ENCODE measurements at places on chromosomes 3 and 15.

DNA sequence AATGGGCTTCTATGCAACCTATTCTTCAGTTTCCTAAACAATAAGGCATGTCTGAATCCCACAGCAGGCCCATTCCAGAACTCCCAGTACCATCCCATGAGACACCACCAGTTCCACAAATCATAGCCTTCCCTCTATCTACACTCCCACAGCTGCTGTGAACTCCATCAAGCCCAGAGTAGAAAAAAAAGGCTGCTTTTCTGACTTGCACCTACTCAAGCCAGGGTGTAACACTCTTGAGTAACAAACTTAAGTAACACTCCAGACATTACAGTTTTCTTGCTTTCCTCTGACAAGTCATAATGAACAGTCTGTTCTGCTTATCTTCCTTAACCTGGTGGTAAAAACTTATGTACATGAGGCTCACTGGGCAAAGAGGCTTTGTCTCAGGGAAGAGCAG lies 283.1 kb downstream of the NFKBIZ start:
- no peak for DNase-seq

DNA sequence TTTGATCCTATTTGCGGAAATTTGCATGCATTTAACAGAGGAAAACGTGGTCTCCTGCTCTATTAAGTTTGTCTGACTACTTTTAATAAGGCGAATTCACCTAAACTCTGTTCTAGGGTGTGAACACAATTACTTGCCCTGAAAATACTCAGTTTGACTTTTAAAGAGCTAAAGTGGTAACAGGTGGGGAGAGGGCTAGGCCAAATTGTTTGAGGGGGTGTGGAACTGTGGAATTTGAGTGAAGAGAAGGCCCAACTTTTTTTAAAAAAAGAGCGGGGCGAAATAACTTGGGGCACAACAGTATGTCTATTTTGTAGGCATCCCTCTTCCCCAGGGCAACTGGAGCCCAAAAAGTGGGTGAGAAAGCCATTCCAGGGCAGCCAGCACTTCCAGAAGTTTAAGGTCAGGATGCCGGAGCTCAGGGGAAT lies 580 bp upstream of the FXR1 start:
- DNase-seq: no peak

DNA sequence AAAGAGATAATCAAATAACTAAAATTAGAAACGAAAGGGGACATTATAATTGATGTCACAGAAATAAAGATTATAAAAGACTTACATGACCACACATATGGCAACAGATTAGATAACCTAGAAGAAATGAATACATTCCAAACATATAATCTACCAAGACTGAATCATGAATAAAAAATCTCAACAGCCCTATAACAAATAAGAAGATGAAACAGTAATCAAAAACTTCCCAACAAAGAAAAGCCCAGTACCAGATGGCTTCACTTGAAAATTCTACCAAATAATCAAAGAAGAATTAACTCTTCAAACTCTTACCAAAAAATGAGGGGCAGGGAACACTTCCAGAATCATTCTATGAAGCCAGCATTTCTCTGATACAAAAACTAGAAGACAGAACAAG lies 11.8 kb downstream of the TOP2B start:
- DNase-seq: no peak

DNA sequence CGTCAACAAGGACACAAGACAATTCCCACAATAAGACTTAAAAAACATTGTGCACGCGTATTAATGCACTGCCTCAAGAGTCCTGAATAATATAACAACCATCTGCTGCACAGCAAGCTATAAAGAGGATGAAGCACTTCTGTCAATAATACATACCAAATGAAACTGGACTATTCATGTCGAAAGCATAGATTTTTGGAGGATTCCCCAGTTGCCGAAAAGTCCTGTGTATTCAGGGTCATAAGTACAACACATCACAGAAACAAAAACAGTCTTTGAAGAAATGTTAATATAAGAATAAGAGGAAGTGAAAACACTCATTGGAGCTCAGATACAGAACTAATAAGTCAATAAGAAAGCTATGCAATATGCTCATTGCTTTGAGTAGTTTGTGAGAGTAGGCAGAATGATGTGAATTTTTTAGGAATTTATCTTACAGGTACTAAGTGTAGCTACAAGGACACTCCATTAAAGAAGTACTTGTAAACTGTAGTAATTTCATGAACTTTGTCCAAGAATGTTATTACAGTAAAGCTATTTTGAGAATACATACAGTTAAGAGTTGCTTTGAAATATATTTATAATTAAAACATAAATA lies 31.6 kb downstream of the CBLB start:
- DNase-seq: no peak

DNA sequence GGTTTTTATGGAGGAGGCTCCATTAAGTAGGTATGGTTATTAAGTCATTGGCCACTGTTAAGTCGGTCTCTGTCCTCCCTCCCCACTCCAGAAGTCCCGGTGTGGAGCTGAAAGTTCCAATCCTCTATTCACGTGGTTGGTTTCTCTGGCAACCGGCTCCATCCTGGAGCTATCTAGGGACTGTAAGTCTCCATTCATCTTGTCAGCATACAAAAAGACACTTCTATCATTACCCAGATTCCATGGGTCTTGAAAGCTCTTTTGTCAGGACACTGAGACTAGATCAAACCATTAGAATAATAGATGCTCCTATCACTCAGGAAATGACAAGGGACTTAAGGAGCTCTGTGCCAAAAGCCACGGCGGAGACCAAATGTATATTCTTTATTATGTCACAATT lies 110.3 kb downstream of the PIK3CB start:
- no peak for DNase-seq

DNA sequence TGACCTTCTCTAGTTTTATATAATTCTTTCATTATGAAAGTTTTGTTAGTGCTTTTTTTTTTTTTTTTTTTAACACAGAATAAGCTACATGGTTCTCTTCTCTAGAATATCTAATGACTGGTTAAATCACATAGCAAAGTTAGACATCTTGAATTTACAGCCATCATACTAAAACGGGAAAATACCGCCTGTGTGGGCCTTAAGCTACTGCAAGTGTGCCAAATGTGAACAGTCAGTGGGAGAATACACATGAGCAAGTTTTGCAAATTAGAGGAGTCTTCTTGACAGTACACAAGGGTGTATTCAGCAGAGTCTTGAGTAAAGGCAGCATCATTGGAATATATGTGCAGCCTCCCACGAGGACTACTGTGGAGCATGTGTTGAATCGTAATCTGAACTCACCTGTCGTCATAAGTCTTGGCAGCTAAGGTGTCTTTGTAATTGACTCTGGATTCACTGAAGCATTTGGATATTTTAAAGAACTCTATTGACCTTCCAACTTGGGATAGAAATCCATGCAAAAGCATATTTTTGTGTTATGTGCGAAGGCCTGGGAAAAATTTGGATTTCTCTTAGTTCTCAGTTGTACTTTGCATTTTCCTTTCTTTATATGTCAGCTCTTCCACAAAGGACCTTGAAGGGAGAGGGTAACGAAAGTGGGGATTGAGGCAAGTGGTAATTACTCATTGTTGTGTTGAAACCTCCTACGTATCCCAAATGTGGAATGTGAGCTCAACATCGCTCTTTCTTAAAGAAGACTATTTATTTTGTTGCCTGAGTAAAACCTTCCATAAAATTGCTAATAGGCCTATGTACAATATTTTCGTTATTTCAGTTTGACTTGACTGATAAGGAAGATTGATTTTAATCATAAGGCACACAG lies 117.4 kb downstream of the ATG7 start:
- no peak for DNase-seq

GRCh38 chr15:71334873-71335272 lies 219.6 kb downstream of the THSD4 start:
- no peak for DNase-seq

- no peak for DNase-seq
Observed at GRCh38 chr3:57699591-57699990, 6.7 kb upstream of the DENND6A start.
